ENCODE measurements at places on chromosomes 4 and X.

- DNase-seq = no peak
These were observed 57.0 kb downstream of the RTL9 start for GRCh38 chrX:110415440-110416170.

- no peak for DNase-seq
These were observed 104.2 kb downstream of the CHRDL1 start for GRCh38 chrX:110691446-110691845.

DNA sequence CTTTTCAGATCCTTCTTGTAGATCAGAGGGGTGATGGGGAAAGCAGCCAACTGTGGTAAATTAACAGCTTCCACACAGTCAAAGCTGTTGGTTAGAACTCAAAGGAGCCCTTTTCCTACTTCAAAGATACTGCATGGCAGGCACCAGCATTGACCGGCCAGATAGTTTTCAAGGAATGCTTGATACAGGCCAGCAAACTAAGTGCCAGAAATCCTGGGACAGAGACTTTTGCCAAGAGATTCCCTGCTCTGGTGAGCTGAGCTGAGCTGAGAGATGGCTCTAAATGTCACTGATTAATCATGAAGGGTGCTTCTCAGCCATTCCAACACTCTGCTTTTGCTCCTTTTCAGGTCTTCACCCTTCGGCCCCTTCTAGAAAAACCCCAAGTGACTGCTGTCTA lies 131.6 kb upstream of the MED14 start:
- DNase-seq = no peak

DNA sequence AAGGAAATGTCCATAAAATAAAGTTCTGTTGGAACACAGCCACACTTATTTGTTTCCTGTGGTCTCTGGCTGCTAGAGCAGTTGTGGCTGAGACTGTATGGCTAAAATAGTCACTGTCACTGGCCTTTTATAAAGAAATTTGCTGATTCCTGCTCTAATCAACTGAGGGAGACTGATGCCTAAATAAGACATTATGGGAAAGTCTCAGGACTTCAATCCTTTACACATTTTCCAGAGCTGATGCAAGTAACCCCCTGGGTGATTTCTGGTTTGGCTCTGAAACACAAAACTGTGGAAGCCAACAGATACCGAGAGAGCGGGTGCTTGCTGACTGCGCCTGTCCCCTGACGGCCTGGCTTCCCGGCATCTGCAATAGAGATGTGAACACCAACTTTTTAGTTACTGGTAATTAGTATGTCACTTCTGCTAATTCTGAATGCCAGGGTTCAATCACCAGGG lies 64.0 kb downstream of the POLR2B start:
- DNase-seq = no peak

DNA sequence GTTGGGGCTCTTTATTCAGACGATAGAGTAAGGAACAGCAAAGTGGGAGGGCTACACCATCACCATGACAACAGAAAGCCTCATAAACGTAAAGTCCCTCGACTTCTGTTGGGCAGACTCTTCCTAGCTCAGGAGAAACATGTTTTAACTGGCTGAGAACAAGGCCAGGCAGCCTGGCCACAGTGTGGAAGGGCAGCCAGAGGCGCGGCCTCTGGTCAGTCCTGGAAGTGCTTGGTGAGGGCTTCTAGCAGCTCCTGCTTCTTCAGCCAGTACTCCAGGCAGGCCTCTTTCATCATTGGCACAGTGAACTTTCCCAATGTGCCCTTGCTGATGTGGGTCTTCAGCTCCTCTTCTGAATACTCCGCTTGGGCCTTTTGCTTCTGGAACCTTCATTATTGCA lies 690.9 kb downstream of the PCDH19 start:
- no peak for DNase-seq

GRCh38 chr4:111678479-111678878 lies 466.8 kb upstream of the FAM241A start:
- DNase-seq = no peak

- no peak for DNase-seq
These were observed 37.2 kb downstream of the LRP2BP start for GRCh38 chr4:185358514-185358913.

DNA sequence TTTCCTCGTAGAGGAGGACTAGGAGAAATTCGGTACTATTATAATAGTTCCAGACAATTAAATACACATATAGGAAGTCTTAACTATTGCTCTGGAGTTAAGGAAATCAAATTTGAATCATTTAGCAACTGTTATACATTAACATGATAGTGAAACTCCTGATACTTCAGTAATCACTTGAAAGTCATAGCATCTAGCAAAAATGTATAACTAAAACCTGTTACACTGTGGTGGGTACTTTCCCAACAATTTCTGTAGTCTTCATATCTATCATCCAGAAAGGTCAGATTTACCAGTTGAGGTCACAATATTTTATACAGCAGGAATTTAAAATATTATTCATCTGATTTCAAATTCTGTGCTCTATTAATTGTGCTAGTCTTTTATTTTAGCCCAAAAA lies 669.6 kb upstream of the PCDH10 start:
- DNase-seq = no peak

DNA sequence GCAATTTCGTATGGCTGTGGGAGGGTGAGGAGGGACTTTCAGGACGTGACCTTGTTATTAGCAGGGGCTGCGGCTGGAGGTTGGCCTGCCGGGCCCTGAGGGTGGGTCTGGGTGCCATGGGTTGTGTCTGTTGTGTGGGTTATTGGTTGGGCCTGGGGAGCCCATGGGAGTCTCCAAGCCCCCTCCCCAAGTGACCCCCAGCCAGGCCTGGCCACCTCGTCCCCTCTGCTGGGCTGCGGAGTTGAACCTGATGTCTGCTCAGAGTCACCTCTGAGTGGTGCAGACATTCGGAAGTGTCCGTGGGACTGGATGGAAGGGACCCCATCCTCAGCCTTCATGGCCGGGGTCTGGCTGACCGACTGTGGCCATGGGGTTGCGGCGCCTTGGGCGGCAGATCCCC lies 67.7 kb downstream of the TRMT44 start:
- no peak for DNase-seq

DNA sequence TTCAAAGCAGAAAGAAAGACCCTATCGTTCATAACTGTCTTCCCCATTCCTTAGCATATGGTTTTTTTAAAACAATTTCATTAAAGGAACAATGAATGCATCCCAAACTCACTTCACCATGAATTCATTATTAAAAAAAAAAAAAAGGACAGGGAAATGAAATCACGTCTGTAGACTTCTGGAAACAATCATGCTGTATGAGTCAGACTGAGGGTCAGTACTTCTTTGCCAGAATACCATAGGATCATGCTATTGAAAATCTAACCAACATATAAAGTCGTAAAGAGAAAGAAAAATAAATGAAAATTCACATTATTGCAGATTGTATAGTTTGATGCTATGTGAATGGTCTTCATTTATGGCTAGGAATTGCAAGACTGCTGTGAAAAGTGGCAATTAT lies 144.4 kb downstream of the PCDH18 start:
- DNase-seq = no peak

- no peak for DNase-seq
These were observed 1065.0 kb downstream of the NLGN4X start for GRCh38 chrX:5163663-5164062.

- DNase-seq = peak; percentile 67
These were observed 404 bp downstream of the PPP2R3B start for GRCh38 chrX:386239-386767.

GRCh38 chr4:144411700-144412099 lies 234.3 kb upstream of the HHIP start:
- DNase-seq = no peak

DNA sequence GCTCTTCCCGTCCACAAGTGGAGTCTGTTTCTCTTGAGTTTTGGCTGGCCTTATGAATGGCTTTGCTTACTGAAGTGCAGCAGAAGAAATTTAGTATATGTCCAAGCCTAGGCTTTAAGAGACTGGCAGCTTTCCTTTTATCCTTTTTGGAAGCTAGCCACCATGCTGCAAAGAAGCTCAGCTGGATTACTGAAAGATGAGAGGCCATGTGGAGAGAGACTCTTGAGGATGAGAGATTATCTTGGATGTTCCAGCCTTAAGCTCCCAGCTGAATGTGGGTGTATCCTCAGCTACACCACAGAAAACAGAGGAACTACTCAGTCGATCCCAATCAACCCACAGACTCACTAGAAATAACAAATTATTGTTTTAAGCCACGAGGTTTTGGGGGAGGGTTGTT lies 12.5 kb downstream of the CCNG2 start:
- DNase-seq = no peak

GRCh38 chrX:107135049-107135964 lies 16.7 kb upstream of the RBM41 start:
- DNase-seq = peak; percentile 24

- DNase-seq = no peak
These were observed 13.8 kb downstream of the GPM6B start for GRCh38 chrX:13803116-13803515.

DNA sequence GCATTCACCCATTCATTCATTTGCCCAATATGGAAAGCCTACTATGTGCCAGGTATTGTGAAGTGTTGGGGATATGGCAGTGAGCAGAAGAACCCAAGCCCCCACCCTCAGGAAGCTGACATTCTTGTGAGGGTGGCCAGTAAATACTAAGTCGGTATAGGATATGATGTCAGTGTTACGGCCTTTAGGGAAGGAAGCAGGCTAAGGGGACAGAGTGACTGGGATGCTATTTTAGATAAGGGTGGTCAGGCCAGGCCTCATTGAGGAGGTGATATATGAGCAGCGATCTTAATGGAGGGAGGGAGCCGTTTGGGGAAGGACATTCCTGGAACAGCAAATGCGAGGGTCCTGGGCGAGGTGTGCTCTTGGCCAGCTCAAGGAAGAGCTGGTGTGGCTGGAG lies 2.0 kb downstream of the ATP6AP1 start:
- DNase-seq = no peak

DNA sequence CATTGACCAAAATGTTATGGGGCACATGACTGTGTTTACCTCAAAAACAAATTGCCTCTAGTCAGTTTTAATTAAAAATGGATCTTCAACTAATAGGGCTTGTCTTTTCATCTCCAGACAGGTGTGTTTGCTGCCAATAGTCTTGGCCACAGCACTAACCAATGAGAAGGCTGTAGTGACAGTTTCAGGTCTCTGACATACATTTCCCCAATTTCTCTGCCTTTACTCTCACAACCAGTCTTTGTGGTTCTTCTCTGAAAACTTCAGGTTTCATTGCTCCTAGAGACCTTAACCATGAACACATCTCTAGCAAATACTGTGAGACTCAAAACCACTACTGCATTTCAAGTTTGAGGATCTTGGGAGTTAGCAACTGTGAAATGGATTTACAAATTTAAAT lies 3.5 kb upstream of the EDNRA start:
- no peak for DNase-seq

GRCh38 chr4:11831739-11832138 lies 403.0 kb upstream of the HS3ST1 start:
- no peak for DNase-seq

- DNase-seq = no peak
These were observed at the start of gene NDP for GRCh38 chrX:43973249-43974099. TSS of gene NDP (minus strand) at chrX:43973390. CDS start at chrX:43958645, 14,745 bp downstream.

- no peak for DNase-seq
These were observed 4.8 kb upstream of the NHS start for GRCh38 chrX:17370191-17370590.

DNA sequence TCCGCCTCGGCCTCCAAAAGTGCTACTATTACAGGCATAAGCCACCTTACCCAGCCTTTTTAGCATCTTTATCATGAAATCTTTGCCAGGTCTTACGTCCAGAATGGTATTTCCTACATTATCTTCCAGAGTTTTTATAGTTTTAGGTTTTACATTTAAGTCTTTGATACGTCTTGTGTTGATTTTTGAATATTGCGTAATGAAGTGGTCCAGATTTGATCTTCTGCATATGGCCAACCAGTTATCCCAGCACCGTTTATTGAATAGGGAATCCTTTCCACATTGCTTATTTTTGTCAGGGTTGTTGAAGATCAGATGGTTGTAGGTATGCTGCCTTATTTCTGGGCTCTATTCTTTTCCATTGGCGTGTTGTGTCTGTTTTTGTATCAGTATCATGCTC lies 349.6 kb downstream of the KCTD8 start:
- no peak for DNase-seq

GRCh38 chrX:129427267-129427666 lies 96.0 kb downstream of the SMARCA1 start:
- DNase-seq = no peak

DNA sequence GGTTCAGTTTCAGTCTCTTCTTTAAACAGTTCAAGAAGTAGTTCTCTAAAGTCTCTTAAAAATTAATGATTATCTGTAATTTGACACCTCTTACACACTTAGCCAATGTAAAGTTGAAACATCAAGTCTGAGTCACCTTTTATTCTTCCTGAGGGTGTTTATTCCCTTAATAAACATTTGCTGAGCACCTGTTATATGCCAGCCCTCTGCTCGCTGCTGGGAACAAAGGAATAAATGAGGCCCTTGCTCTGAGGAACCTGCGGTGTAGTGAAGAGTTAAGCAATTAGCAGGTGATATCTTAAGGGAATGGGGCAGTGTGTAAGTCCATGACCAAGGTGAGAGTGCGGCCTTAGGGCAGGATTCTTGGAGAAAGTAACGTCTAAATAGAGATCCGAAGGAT lies 5.2 kb upstream of the NDNF start:
- DNase-seq = no peak

GRCh38 chr4:121400632-121401031 lies 19.8 kb upstream of the QRFPR start:
- no peak for DNase-seq

- DNase-seq = no peak
These were observed 132.0 kb upstream of the RAI2 start for GRCh38 chrX:17993062-17993461.

- DNase-seq = peak; percentile 10
These were observed 1.3 kb downstream of the PTPN13 start for GRCh38 chr4:86595426-86595805.

GRCh38 chrX:125398959-125399440 lies 79.3 kb downstream of the TEX13C start:
- no peak for DNase-seq

DNA sequence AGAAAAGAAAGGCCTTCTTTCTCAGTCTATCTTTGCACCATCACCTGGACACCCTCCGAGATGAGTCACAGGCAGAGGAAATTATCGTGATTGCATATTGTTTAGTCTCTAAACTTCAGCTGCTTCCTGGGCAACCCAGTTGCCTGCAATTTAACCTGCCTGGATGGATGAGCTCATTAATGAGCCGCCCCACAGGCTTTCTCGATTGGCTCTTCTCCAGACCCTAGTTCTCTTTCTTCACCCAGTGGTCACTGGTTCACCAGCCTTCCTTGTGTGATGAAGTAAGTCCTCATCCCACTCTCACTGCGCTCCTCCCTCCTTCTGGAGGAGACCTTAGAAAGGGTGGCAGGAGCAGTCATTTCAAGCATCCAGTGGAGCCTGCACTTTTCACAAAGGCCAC lies 94.4 kb downstream of the SOWAHB start:
- DNase-seq = no peak

- no peak for DNase-seq
These were observed 540 bp downstream of the ZNF721 start for GRCh38 chr4:498328-498904.
